ENCODE measurements at places on chromosomes 7 and 10.

- peak; percentile 41 for DNase-seq
Observed at GRCh38 chr10:86730227-86730626, 26.2 kb upstream of the BMPR1A start.

GRCh38 chr7:73703757-73704639 lies 15.5 kb downstream of the STX1A start:
- DNase-seq = peak; percentile 80

GRCh38 chr7:52501696-52502095 lies 533.7 kb upstream of the POM121L12 start:
- no peak for DNase-seq

GRCh38 chr10:29797616-29798015 lies 162.8 kb upstream of the SVIL start:
- no peak for DNase-seq

DNA sequence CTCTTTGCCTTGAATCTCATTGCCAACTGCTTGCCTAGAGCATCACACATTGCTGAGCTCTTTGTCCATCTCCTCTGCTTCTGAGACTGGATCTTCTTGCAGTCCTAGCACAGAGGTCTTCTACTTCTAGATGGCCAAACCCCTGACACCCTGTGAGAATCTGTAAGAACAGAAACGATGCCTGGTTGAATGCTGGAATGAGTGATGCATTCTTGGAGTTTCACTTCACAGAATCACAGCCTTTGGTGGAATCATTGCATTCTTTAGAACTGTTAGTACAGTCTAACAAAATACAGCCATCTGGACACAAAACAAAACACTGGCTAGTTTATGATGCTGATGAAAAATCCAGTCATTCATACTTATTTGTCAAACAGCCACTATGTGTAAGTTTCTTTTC lies 141.7 kb upstream of the ITGB1 start:
- no peak for DNase-seq

DNA sequence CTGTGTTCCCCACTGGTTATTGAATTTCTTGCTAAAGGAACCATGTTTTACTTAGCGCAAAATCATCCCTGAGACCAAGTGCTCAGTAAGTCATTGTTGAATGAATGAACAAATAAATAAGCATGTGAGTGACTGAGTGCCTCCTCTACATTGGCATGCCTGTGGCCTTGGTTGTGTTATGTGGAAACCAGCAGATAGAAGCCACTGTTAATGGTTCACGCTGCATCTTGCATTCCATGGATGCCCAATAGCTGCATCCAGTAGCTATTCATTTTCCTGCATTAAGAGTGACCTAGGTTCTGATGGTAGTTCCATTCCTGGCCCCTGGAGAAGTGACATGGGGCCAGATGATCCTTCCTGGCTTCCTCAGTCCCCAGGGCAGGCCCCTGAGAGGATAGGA lies 113.3 kb upstream of the BMPER start:
- no peak for DNase-seq

DNA sequence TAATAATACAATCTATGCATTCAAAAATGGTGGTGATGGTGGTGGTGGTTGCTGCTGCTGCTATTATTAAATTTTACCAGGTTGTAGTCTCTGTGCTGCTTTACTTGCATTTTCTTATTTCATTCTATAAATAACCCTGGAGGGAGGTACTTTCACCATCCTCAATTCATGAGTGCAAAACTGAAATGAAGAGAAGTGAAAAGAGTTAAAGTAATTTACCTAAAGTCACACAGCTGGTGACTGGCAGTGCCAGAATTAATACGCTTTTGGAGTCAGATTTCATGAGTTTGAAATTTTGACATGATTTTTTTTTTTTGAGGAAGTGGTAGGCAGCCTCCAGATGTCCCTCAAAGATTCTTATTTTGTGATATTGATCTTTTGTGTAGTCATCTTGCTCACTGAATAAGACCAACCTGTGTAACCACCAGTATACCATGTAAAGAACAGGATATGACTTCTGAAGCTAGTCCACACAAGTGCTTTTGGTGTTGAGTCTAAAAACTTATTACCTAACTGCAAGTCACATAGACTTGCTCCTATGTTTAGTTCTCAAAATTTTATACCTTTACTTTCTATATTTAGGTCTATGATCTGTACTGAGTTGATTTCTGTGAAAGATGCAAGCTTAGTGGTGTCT lies 218.8 kb downstream of the ZWINT start:
- DNase-seq = no peak

- DNase-seq = peak; percentile 82
Observed at GRCh38 chr10:79127151-79127961, 58.6 kb downstream of the ZMIZ1 start.

DNA sequence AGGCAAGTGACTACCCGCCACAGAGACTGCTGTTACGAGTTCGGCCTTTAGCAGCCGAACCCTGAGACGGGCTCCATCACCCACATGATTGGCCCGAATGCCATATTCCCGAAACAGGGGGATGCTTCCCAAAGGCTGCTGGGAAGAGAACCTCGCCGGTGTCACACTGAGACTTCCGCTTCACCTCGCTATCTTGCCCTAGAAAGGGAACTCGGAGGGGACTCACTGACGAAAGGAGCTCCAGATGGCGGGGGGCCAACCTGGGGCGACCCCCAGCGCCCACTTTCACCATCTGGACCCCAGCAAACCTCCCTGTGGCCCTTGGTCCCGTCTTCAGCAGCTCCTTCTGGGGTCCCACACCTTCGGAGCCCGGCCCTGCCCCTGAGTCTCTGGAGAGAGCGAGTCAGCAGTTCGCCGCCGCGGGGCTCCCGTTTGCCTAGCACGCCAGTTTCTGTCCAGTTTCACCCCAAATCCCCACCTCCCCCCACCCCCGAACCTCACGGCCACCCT lies 529 bp downstream of the HPS1 start:
- peak; percentile 65 for DNase-seq

GRCh38 chr10:53765311-53765710 lies 992.7 kb upstream of the MBL2 start:
- no peak for DNase-seq

GRCh38 chr7:11747715-11748485 lies 84.1 kb downstream of the THSD7A start:
- DNase-seq = no peak

- no peak for DNase-seq
Observed at GRCh38 chr10:69405221-69405620, 11.5 kb downstream of the TACR2 start.

GRCh38 chr7:22610263-22610662 lies 110.3 kb upstream of the STEAP1B start:
- no peak for DNase-seq

DNA sequence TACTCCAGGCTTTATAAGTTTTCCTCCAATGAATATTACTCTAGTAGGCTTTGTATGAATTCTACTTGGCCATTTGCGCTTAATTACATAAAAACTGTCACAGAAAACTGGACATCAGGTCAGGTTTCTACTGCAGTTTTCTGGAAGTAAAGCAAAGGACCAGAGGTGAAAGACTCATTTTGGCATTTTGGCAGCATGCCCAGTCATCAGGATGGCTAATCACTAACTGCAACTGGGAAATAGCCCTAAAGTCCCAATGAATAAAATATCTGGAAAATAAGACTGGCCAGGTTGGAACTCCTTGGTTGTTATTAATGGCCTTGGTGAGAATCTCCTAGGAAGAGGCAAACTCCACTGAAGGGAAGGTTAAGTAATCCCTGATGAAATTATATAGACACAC lies 75.5 kb downstream of the COPG2 start:
- no peak for DNase-seq

GRCh38 chr7:20541608-20542349 lies 73.7 kb upstream of the ABCB5 start:
- DNase-seq = no peak

DNA sequence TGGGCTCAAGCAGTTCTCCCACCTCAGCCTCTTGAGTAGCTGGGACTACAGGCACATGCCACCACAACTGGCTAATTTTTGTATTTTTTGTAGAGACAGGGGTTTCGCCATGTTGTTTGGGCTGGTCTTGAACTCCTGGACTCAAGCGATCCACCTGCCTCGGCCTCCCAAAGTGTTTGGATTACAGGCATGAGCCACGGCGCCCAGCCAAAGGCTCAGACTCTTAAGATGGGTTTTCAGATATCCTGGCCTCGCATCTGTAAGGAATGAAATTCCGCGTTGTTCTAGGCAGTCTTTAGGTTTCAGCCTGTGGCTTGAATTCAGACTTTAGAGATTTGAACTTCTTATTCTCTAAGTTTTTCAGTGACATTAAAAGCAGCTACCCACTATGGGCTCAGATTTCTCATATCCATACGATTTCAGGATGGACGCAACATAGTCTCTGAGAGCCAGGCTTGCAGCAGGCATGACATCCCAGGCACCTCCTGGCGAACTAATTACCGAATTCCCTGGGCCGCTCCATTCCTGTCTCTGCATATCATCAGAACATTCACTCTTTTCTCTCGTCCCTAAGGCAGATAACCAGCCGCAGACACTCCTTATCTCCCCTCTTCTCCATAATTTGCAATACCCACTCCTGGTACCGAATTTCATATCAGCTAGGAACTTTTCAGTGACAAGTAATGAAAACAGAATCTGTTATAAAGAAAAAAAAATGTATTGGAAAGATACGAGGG lies 29.7 kb downstream of the IL15RA start:
- DNase-seq = no peak

DNA sequence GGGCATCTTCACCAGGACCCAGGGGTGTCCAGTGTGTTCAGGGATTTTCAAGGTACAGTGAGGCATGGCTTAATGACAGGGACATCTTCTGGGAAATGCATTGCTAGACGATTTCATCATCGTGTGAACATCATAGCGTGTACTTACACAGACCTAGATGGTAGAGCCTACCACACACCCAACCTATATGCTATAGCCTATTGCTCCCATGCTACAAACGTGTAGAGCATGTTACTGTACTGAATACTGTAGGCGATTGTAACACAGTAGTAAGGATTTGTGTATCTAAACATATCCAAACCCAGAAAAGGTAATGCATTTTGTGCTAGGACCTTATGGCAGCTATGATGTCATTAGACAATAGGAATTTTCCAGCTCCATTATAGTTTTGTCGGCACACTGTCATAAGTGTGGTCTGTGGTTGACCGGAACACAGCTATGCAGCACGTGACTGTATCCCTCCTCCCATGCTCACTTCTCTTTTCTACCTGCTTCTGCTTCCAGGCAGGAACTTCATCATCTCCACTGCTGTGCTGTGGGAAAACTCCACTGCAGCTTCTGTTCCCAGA lies 416.2 kb upstream of the NFE2L3 start:
- no peak for DNase-seq

- DNase-seq = no peak
Observed at GRCh38 chr10:82680608-82681007, 805.6 kb downstream of the NRG3 start.

DNA sequence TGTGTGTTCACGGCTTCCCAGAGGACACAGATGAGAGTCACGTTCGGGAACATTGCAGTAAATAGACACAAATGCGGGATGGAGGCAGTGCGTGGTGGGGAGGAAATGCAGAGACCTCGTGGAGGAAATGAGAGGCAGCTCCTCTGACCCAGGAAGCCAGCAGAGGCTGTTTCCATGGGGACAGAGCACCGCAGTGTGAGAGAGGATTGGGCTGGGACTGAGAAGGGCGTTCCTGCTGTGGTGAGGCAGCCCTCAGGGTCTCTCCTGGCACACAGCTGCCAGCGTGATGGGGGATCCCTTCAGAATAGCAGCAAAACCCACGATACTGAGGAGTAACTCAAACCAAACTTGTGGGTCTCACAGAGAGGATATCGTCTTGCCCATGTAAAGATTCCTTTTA lies 21.7 kb upstream of the BHLHA15 start:
- no peak for DNase-seq

GRCh38 chr10:49325131-49325915 lies 26.4 kb downstream of the C10orf71 start:
- DNase-seq = peak; percentile 11

- DNase-seq = no peak
Observed at GRCh38 chr7:99828811-99829210, 998 bp downstream of the CYP3A43 start.

DNA sequence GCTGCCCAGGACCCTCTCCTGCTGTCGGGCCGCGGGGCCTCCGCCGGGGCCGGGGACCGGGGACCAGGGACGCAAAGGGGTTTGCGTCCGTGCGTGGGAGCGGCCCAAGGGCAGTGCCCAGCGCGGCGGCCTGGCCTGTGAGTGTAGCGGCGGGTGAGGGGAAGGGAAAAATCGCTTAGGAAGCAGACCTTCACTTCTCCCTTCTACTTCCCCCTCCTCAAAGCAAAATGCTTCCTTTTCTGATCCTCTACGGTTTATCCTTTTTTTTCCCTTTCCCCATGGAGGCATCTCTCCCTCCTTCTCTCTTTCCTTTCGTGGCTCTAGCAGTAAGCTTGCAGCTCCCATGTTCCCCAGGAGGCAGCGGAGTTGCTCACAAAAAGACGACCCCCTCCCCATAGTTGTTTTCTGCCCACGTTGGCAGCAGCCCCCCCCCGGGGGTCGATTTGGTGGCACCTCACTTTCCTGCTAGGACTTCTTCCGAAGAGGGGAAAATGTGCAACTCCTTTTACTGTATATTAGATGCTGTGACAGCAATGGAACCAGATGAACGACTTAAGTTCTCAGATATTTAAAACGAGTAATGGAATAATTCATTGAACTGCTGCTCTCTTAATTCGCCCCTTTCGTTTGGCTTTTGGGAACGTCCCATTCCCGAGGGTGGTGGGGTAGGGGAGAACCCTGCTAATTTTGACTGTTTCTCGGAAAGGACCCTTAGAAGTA lies 724 bp downstream of the CAPZA2 start:
- DNase-seq = no peak

DNA sequence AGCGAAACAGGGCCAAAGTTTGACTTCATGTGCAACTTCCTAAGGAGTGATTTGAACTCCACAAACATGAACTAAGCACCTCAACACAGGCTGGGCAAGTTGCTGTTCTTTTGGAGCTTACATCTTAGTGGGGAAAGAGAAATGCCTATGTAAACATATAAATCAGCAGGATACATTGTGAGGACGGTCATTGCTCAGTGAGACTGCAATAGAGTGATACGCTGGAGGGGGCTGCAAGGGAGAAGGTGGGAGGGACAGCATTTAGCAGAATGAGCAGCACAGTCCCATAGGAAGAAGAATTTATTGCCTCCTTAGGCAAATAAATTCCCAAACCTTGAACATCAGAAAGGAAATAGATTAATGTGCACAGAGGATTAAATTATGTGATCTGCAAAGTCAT lies 90.0 kb downstream of the EGFR start:
- no peak for DNase-seq

- no peak for DNase-seq
Observed at GRCh38 chr10:95242581-95243317, 48.1 kb downstream of the PDLIM1 start.

DNA sequence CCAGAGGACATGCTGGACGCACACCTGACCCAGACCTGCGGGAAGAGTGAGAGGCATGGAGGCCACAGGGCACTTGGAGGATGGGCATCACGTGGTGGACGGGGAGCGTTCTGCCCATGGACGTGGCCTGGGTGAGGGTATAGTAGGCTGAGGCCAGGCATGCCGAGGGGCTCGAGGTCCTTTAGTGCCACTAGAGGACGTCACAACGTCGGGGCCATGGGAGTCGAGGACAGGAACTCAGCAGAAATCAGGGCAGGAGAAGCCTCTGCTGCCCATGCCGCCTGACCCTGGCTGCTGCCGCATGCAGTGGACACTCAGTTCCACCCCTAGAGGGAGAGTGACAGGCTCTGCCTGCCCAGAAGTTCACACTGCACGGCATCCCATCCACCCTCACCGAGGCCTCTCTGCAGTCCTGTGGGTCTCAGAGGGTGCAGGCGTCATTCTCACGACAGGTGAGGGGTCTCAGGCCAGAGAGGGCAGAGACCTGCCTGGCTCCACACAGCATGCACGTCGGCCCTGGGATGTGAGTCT lies 198.7 kb downstream of the ADARB2 start:
- DNase-seq = no peak
